Ovary (tissue), 10 donors: ENCODE measurements at places on chromosomes 3 and 15.

DNA sequence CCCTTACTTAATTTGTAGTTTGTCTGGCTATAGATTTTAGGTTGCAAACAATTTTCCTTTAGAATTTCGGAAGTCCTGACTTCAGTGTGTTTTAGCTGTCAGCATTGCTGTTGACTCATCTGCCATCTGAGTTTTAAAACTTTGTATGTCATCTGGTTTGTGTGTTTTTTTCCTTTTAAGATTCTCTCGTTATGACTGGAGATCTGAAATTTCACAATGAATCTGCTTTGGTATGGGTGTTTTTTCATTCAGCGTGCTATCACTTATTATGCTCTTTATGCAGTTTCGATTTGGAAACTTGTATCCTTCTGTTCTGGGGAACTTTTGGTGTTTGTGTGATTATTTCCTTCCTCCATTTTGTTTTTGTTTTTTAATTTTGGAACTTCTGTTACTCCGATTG is 53.7 kb upstream of the ZNF280D start:
- DNase-seq, result no peak

- DNase-seq, result no peak
Measured at GRCh38 chr15:76994496-76994895, 430 bp upstream of the PSTPIP1 start.

DNA sequence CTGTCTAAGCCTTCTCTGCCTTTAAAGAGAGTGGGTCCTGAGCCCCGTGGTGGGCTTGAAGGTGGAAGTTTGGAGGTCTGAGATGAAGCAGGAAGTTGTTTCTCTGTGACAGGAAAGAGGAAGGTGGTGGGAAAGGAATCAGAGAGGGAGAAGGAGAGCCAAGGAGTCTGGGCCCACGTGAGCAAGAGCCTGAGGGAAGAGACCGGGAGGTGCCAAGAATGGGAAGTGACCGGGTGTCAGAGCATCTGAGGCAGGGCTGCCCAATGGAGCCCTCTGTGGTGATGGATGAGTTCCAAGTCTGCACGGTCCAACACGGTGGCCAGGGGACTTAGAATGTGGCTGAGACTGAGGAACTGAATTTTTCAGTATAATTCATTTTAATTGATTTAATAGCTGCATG is 24.6 kb downstream of the ALDH1L1 start:
- DNase-seq, result no peak

DNA sequence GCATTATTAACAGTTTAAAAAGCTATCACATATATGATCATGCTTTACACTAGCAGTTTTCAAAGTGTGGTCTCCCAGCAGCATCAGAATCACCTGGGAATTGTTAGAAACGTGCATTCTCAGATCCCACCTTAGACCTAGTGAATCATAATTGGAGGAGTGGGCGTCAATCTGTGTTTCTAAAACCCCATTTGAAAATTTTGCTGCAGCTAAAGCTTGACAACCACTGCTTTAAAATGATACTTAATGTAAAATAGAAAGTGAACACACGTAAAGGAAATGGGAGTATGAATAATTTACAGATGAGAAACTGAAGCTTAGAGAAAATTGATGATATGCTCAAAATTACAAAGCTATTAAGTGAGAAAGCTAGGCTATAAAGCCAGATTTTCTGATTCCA is 62.3 kb downstream of the SLC9C1 start:
- no peak for DNase-seq

DNA sequence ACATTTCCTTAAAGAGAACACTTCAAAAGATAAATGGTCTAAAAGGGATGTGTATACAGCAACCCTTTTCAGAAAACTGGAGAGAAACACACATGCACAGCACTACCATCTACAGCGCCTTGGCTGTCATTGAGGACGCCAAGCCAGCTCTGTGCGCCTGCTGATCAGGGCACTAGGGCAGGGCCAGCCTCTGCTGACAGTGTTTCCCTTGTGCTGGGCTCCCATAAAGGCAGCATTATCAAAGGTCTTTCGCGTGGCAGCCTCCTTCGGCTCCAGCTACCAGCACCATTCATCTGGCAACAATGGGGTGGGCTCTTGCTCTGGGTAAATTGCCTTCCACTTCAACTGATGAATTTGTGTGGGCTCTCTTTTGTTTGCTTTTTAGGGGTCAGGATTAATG is 53.4 kb downstream of the LDHAL6B start:
- no peak for DNase-seq

DNA sequence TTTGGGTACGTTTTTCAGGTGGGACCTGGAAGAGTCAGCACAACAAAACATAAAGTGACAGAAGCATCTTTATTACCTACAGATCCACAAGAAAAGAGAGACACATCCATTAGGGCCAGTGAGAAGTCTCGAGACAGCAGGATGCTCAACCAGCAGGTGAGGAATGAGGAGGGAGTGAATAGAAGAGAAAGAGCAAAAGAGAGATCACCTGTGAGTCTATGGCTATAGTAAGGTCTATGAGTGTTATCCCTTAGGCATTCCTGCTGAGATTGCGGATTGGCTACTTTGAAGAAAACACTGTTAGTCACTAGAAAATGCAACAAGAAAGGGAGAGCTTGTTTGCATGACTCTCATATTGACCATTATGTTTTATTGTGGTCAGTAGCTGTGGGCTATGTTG is 1556.2 kb upstream of the GBE1 start:
- DNase-seq, result no peak

DNA sequence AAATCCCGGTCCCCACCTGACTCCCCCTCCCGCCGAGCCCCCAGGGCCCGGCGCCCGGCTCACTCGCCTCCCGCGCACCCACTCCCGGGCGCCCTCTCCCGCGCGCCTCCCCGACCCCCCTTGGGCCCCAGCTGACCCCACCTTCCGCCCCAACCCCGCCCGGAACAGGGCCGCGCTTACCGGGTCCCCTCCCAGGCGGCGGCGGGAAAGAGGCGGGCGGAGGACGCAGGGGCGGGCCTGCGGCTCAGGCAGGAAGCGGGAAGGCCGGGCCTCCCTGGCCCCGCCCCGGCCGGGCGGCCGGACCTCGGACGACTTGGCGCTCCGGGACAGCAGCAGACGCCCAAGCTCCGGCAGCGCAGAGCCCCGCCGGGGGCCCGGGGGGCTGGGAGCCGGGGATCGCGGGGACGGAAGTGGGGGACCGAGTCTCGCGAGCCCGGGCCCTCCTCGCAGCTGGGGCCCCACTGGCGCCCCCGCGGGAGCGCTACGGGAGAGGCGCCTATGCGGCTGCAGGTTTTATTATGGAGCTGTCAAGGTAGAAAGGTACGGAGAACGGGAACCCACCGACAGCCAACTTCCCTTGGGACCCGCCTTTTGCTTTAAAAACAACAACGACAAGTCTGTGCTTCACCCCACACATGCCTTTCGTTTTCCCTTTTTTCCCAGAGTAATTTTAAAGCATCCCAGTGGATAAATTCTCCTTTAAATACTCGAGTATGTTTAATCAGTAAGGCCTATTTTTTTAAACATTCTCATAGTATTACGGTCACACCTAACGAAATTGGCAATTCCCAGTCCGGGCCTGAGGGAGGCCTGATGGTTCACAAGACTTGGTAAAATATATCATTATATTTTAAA is at the start of gene SLC41A3:
SLC41A3 (minus strand) TSS at position 212 of the 855 bp plus-strand sequence. CDS start 15,905 bp downstream, outside the sequence.
- peak; percentile 85 for DNase-seq

GRCh38 chr3:14037211-14037610 is 87.5 kb downstream of the CHCHD4 start:
- no peak for DNase-seq

DNA sequence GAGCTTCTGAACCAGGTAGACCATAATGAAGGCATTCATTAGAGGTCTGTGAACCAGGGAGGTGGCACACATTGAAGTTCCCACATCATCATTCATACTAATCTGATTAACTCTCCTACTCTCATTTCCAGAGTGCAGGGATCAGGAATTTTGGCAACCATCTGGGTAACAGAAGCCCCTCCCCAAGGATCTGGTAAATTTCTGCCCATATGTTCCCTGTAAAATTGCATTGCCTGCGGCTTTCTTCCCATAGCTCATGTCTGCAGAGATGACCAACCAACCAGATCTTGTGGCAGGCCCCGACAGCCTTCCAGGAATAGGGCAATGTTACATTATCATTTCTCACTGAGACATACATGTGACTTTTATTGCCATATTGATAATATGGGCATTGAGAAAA is 111.4 kb upstream of the CHL1 start:
- DNase-seq, result no peak

- DNase-seq, result no peak
Measured at GRCh38 chr3:114120211-114120610, 58.6 kb downstream of the DRD3 start.

- no peak for DNase-seq
Measured at GRCh38 chr15:94453227-94453988, 222.0 kb downstream of the MCTP2 start.

- no peak for DNase-seq
Measured at GRCh38 chr15:92580933-92581445, 74.6 kb downstream of the FAM174B start.

DNA sequence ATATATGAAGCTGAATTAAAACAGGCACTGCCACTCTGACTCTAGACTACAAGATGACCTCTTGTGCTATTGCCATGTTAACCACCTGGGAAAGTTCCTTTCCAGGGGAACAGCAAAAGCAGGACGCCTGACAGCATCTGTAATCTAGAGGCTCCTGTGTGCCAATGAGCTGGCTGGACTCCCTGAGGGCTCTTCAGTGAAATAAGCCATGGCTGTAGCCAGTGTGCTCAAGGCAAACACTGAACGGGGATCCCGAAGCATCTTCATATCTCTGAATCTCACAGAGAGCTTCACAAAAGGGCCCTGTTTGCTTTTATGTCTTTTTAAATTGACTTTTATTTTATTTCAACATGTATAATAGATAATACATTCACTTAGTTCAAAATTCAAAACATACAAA is 57.2 kb downstream of the BFSP2 start:
- no peak for DNase-seq

DNA sequence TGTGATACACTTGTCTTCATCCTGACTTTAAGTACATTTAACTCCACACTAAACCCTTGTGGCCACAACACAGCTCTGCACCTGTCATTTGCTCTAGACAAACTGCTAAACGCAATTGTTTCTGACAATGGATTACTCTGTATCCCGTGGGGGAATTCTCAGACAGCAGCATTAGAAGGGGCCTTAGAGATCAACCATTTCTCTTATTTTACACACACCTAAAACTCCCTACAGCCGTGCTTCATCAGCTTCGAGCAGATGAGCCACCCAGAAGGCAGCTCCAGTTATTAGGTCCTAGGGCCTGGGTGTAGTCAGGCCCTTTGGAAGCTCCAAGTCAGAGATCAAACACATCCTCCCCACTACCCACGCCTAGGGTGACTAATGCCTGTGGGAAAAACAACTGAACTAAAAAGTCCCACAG is 1.3 kb upstream of the IL12A start:
- no peak for DNase-seq

GRCh38 chr3:87501076-87501475 is 224.7 kb upstream of the POU1F1 start:
- no peak for DNase-seq

DNA sequence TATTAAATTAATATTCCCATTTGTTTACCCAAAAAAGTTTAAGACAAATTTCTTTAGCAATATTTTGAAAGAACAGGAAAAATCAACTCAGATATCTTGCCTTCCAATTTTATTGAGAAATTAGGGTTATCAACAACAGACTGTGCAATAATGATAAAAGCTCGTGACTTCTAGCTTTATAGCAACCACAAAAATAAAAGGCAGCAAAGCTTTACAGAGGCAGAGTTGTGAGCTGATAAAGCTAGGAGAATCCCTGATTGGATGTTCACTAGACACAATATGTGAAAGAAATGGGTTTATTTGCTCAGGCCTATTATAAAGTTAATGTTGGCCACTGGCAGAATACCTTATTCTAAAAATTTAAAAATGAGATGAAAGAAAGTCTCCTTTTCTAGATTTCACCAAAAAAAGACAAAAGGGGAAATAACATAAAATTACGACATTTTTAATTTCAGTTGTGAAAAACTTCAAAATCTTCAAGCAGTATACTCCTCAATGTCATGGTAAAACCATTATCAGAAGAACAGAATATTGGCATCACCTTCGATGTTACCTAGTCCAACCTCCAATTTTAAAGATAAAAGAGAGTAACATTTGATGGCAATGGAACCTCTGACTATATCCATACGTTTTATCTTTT is 2.8 kb downstream of the VPS13C start:
- DNase-seq, result no peak

- DNase-seq, result no peak
Measured at GRCh38 chr3:141414800-141415462, 46.6 kb downstream of the ZBTB38 start.

DNA sequence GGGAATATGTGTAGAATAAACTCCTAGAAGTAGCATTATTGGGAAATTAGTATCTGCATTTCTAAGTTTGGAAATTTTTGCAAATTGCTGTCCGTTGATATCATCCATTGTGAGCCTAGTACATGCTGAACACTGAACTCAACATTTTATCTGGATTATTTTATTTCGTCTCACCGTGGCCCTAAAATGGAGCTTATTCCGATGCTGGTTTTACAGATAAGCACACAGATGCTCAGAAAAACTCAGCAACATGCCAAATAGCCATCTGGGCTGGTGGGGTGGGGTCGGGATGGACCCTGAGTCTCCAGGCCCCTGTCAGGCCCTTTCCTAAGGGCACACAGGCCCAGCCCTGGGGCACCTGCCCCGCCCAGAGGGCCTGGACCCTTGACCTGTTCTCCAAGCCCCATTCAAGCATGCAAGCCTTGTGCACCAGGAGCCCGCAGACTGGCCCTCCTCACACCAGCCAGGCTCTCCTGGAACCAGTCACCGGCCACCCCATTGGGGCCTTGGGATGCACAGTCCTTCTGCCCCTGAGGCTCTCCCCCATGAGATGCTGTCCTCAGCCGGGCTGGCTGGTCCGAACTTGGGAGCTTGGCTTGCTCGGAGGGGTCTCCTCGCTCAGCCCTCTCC is 20.7 kb upstream of the KLF13 start:
- no peak for DNase-seq

DNA sequence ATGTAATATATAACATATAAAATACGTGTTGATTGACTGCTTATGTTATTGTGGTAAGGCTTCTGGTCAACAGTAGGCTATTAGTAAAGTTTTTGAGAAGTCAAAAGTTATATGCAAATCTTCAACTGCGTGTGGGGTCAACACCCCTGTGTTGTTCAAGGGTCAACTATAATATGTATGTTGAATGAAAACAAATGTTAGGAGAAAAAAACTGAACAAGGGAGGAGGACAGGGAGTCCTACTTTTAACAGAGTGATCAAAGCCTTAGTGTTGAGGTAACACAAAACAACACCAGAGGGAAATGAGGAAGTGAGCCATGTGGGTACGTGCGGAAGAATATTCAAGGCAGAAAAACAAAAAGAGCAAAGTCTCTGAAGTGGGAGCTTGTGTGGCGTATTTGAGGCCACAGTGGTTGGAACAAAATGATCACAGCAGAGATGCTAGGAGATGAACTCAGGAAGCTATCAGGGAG is 62.5 kb downstream of the SFMBT1 start:
- DNase-seq, result no peak

DNA sequence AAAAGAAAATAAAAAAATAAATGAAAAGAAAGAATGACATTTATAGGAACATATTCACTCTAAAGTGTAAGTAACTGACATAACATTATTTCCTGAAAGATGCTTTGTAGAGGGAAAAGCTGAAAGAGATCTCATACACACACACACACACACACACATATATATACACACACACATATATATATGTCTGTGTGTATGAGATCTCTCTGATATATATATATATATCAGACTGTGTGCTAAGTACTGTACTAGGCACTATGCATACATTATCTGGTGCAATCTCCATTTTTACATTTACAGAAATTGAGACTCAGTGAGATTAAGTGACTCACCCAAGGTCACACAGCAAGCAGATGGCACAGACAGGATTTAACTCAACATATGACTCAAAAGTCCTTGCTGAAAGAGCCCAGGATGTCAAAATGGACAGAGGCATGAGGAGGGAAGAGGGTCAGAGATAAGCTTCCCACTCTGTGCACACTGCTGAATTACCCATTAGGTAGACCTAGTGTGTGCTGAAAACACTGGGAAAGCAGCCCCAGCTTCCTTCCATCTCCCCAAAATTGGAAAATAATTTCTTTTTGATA is 15.0 kb downstream of the BHLHE40 start:
- DNase-seq, result no peak
